ENCODE measurements at places on chromosomes 6 and 20. TPM values are rescaled to one million over a fixed set of nuclear protein-coding genes. Genes with fewer than 3 reads are reported as not detected.

The BNIP5 gene
- not detected for total RNA-seq

GRCh38 chr6:93785694-93786030 is 366.3 kb upstream of the EPHA7 start:
- no peak for DNase-seq

GRCh38 chr6:143505537-143505936 is 6.0 kb downstream of the FUCA2 start:
- no peak for DNase-seq

DNA sequence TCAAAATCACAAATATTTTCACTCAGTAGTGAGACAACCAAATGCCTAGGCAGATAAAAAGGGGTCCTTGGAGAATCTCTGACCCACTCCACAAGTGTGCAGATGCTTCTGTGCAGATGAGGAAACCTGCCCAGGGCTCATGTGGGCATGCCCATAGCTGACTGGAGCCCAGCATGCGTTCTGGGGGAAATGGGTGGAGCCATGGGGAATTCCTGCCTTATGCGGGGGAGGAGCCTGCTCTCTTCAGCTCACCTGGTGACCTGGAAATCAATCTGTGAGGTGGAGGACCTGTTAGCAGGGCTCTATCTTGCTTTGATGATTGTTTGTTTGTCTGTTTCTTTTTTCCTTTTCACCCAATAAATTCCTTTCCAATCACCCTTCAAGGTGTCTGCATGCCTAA is 23.4 kb upstream of the PLN start:
- no peak for DNase-seq

Measured in omental fat pad (tissue), 4 donors.